ENCODE measurements at places on chromosomes 16 and 17. TPM values are rescaled to one million over a fixed set of nuclear protein-coding genes. Genes with fewer than 3 reads are reported as not detected.

GRCh38 chr16:47905771-47906170 lies 250.0 kb downstream of the ABCC12 start:
- no peaks in the 10 kb centered on the region for H3K36me3 ChIP-seq
- H3K27ac ChIP-seq, result no peak overlapping the region
- H3K27me3 ChIP-seq, result peaks cover 11% of the 10 kb centered on the region
- H3K4me3 ChIP-seq, result no peak overlapping the region
- DNase-seq, result no peak
- no peaks in the 10 kb centered on the region for H3K4me1 ChIP-seq

GRCh38 chr16:22284637-22285036 lies 12.6 kb upstream of the POLR3E start:
- no peaks in the 10 kb centered on the region for H3K4me1 ChIP-seq
- H3K27ac ChIP-seq, result no peak overlapping the region
- peaks cover 46% of the 10 kb centered on the region for H3K36me3 ChIP-seq
- no peak overlapping the region for H3K4me3 ChIP-seq

Gene SLC16A6
- 10.2 TPM for total RNA-seq

DNA sequence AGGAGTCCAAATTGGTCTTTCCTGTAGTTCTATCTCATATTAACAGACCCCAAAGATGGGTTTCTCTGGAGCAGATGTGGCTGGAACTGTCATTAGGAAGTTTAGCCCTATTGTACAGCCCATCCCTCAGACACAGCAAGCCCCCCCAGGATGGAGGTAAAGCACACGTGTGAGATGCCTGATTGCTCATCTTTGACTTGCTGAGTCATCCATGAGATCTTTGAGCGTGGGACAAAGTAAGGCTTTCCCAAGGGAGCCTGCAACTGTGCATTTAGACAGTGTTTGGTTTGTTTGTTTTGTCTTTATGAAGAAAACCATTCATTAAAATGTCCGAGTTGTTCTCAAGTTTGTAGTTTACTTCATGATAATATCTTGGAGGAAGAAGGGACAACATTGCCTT lies 145.3 kb upstream of the CDH13 start:
- H3K27ac ChIP-seq, result no peak overlapping the region
- H3K4me3 ChIP-seq, result no peak overlapping the region
- H3K27me3 ChIP-seq, result peaks cover 5% of the 10 kb centered on the region
- DNase-seq, result no peak

- no peak for DNase-seq
- H3K27ac ChIP-seq, result no peak overlapping the region
- H3K4me3 ChIP-seq, result peak overlapping the region; percentile 15
- H3K4me1 ChIP-seq, result peaks cover 30% of the 10 kb centered on the region
These were observed 17.8 kb downstream of the ST6GALNAC2 start for GRCh38 chr17:76567634-76568432.

Gene GSPT1
- 101 TPM for total RNA-seq

DNA sequence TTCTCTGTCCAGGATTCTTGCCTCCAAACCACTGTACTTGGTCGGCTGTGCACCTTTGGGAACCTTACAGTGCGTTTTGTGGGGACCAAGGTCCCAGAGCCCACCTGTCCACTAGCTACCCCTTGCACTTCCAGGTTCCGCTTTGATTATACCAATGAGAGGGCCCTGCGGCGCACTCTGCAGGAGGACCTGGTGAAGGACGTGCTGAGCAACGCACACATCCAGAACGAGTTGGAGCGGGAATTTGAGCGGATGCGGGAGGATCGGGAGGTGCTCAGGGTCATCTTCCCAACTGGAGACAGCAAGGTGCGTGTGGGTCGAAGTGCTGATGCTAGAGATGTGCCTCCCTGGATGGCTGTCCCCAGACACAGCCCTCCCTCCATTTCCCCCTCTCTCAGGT lies 18.8 kb downstream of the POLR2A start:
- no peak overlapping the region for H3K4me3 ChIP-seq
- no peak for DNase-seq
- no peaks in the 10 kb centered on the region for H3K4me1 ChIP-seq
- H3K27ac ChIP-seq, result no peak overlapping the region
- no peaks in the 10 kb centered on the region for H3K27me3 ChIP-seq

Gene SMIM36
- not detected for total RNA-seq

Gene TPSB2
- not detected for total RNA-seq

DNA sequence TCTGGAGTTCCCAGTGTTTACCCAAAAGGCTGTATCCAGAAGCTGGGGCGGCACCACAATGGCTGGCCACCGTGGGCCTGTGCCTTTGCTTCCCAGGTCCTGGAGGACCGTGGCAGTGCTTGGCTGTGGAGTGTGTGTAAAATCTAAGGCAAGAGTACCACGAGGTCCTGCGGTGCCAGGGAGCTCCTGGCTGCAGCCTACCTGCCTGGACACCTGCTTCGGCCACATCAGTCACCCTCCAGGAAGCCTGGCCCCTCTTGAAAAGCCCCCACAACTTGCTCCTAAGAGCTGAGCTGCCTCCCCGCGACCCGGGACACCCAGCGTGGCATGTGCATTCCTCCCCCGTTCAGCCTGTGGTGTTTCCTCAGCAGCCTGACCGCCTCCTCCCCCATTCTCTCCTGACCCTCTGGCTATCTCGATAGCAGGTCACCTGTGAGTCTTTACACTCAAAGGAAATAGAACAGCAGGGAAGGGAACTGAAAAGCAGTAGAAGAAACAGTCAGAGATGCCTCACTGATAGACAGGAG lies 7.9 kb downstream of the TIMM22 start:
- H3K4me1 ChIP-seq, result no peaks in the 10 kb centered on the region
- no peaks in the 10 kb centered on the region for H3K27me3 ChIP-seq
- H3K27ac ChIP-seq, result peak overlapping the region; percentile 37
- H3K36me3 ChIP-seq, result peaks cover 79% of the 10 kb centered on the region

DNA sequence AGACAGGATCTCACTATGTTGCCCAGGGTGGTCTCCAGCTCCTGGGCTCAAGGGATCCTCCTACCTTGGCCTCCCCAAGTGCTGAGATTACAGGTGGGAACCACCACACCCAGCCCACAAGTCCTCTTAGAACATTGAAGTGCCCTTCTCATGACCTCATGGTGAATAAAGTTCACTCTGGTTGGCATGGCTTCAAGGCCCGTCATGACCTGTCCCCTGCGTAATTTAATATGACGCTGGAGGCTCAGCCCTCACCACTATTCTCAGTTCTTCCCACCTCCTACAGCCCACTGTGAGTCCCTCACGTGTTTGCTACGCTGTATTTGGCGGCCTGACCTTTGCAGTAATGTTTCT lies 1.9 kb downstream of the ENDOV start:
- H3K4me3 ChIP-seq, result peak overlapping the region; percentile 89
- no peak for DNase-seq
- H3K27me3 ChIP-seq, result peaks cover 13% of the 10 kb centered on the region
- peaks cover 34% of the 10 kb centered on the region for H3K36me3 ChIP-seq

Gene USP6
- total RNA-seq, result 0.37 TPM

Gene TRAF7
- total RNA-seq, result 72.7 TPM

GRCh38 chr17:43679911-43680310 lies 18.2 kb upstream of the MEOX1 start:
- no peaks in the 10 kb centered on the region for H3K36me3 ChIP-seq
- no peak for DNase-seq
- H3K27ac ChIP-seq, result no peak overlapping the region
- H3K4me3 ChIP-seq, result no peak overlapping the region

- no peak overlapping the region for H3K27ac ChIP-seq
- no peak for DNase-seq
- no peaks in the 10 kb centered on the region for H3K36me3 ChIP-seq
These were observed 29.8 kb upstream of the RBBP6 start for GRCh38 chr16:24509536-24509935.

DNA sequence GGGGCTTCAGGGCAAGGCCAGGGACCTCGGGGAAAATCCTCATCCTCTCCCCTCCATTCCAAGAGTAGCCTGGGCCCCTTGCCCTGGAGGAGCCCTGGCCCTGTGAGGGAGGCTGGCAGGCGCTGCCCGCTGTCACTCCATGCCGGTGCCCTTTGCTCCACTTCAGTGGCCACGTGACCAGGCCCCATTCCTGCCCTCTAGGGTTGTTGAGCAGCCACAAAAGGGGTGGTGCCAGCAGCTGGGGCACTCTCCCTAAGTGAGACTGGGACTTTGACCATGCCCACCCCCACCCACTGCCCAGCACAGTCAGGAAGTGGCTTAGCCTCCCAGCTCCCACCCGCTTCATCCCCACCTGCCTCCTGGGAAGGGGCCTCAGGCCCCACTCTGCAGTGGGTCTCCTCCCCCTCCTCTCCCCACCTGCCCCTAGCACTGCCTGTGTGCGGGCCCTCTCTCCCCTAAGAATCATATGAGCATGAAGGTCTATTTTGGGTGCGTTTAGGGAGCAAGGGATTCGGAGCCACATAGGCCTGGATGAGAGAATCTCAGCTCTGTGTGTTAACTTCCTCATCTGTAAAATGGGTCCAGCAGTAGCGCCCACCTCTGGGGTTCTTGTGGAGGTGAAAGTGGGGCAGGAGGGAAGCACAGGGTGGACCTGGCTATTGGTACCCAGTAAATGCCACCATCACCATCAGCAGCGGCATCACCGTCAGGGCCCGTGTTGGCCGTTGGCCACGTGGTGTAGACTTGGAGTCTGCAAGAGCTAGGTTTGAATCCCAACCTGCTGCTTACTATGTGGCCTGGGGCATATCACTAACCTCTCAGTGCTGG lies 7.2 kb downstream of the PDK2 start:
- H3K27me3 ChIP-seq, result no peaks in the 10 kb centered on the region
- peaks cover 2% of the 10 kb centered on the region for H3K4me1 ChIP-seq
- peaks cover 47% of the 10 kb centered on the region for H3K36me3 ChIP-seq

Gene KRT222
- not detected for total RNA-seq

Gene GOSR1
- total RNA-seq, result 60.7 TPM

DNA sequence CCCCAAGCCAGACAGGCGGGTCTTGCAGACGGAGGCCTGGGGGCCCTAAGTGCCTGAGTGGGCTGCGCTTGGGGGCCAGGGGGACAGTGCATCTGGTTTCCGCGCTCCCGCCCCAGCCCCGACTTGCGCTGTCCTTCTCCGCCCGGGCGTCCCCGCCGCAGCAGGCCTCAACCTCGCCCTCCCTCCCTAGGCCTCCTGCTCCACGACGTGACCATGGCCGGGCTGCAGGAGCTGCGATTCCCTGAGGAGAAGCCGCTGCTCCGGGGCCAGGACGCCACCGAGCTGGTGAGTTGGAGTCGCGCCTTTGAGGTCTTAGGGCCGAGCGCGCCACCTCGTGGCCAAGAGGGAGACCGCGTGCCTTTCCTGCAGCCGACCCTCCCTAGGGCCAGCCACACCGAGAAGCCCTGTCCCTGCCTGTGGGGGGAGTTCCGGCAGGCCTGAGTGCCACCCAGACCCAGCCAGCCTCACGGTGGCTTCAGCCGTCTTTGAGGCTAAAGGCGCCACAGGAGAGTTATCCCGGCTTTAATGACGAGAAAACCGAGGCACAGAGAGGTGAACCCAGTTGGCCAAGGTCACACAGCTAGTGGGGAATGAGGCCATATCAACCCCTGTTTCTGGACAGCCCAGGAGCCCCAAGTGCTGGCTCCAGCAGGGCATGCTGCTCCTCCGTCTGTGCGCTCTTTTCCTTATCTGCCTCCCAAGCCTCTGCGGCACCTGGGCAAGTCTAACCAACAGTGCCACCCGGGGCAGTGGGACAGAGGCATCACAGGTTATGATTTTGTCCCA lies 12.2 kb upstream of the NDRG4 start:
- H3K4me1 ChIP-seq, result no peaks in the 10 kb centered on the region
- DNase-seq, result peak; percentile 73
- H3K36me3 ChIP-seq, result no peaks in the 10 kb centered on the region
- H3K27ac ChIP-seq, result no peak overlapping the region
- H3K4me3 ChIP-seq, result no peak overlapping the region

Gene FZD2
- 0.91 TPM for total RNA-seq

Gene SLC16A5
- 5.7 TPM for total RNA-seq

DNA sequence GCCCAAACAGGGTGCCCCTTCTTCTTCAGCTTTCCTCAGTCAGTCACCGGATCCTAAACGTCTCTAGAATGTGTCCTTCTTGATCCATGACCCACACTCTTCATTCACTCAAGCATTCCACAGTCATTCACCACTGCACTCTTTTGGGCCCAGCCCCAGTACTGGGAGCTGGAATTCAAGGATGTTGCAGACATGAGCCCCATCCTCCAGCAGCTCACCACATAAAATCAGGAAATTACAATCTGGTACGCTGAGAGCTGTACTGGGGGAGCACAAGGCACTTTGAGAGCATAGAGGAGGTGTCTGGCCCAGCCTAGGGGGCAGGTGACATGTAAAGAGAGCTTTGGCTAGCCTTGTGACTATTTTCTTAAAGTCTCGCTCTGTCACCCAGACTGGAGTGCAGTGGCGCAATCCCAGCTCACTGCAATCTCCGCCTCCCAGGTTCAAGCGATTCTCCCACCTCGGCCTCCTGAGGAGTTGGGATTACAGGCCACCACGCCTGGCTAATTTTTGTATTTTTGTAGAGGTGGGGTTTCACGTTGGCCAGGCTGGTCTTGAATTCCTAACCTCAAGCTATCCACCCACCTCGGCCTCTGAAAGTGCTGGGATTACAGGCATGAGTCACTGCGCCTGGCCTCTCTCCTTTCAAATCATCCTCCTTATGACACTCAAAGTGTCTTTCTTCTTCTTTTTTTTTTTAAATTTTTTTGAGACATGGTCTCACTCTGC lies 18.7 kb downstream of the CES4A start:
- no peak overlapping the region for H3K4me3 ChIP-seq
- H3K36me3 ChIP-seq, result no peaks in the 10 kb centered on the region
- H3K27ac ChIP-seq, result no peak overlapping the region

Gene PTGES3L
- 1.4 TPM for total RNA-seq

Gene PRDM7
- not detected for total RNA-seq

DNA sequence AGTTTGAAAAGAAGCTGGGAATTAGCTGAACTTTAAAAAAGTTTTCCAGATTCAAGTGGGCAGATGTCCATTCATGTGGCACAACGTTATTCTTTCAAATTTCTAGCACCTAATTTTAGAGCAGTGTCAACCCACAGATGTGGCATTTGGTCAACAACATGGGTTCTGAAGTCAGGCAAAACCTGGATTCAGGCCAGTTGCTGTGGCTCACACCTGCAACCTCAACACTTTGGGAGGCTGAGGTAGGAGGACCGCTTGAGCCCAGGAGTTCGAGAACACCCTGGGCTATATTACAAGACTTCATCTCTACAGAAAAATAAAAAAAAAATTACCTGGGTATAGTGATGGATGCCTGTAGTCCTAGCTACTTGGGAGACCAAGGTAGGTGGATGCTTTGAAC lies 380.2 kb upstream of the SALL1 start:
- H3K36me3 ChIP-seq, result no peaks in the 10 kb centered on the region
- H3K27ac ChIP-seq, result no peak overlapping the region
- H3K4me3 ChIP-seq, result no peak overlapping the region
- no peak for DNase-seq
- no peaks in the 10 kb centered on the region for H3K27me3 ChIP-seq

GRCh38 chr17:17668775-17669579 lies 12.3 kb upstream of the RAI1 start:
- H3K36me3 ChIP-seq, result no peaks in the 10 kb centered on the region
- H3K4me1 ChIP-seq, result peaks cover 18% of the 10 kb centered on the region
- no peak for DNase-seq
- no peaks in the 10 kb centered on the region for H3K27me3 ChIP-seq

DNA sequence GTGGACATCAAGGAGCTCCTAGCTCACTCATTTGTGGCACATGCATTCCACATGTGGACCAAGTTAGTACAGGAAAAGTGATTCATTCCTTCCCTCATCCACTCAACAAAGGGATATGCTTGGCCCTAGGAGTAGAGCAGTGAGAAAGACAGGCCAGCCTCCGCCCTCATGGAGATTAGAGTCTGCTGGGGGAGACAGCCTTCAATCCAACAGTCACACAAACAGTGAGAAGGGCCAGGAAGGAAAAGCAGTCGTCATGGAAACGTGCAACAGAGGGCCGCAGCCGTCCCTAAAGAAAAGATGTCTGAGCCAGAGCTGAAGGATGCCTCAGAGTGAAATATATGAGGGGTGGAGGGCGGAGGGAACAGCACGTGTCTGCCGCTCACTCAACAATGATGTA lies 109.9 kb downstream of the VPS53 start:
- no peaks in the 10 kb centered on the region for H3K4me1 ChIP-seq
- peaks cover 64% of the 10 kb centered on the region for H3K36me3 ChIP-seq
- H3K4me3 ChIP-seq, result no peak overlapping the region
- no peak for DNase-seq

All from activated B cell treated with CpG ODN at 0.5 μM for 24 hours (primary cell).